ENCODE measurements at places on chromosomes 5 and 9.

- peak; percentile 43 for DNase-seq
Observed at GRCh38 chr9:69874301-69875060, 53.9 kb downstream of the CFAP95 start.

DNA sequence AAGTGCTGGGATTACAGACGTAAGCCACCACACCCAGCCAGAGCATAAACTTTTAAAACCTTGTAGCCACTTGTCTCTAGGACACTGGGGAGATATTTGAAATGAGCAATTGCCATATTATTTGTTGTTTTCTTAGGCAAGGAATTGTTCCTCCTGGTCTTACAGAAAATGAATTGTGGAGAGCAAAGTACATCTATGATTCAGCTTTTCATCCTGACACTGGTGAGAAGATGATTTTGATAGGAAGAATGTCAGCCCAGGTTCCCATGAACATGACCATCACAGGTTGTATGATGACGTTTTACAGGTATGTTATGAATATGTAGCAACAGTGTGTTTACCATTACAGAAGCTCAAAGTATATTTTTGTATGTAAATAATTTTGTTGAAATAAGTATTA is 30.5 kb downstream of the SFXN1 start:
- no peak for DNase-seq

- peak; percentile 91 for DNase-seq
Observed at GRCh38 chr9:91777292-91777830, 172.7 kb downstream of the ROR2 start.

DNA sequence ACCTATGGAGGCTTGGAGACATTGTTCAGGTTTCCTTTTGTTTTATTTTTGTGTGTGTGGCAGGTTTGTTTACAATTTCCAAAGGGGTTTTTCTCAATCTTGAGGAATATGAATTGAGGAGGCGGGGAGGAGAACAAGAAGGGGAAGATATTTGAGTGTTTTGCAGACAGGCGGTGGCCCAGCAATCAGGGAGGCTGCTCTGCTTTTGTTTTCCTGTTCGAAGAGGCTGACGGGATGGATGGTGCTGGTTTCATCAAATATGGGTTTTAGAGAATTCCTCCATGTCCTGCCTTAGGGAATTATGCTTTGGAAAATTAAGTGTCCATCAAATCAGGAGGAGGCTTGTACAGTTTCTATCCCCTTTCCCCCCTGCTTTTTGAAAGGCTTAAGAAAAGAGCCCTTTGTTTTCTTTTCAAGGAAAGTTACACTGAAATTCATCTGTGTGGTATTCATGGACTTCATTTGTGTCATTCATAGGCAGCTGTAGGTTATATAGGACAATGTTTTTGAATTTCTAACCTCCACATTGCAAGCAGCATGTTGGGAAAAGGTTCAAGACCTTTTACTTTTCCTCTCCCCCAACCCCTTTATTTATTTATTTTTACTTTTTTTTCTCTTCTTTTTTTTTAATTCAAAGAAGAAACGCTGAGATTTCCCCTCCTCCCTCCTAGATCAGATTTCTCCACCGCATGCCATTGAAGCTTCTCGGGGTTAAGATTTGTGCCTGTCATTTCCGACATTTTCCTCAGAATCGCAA is 107.4 kb downstream of the ZNF462 start:
- no peak for DNase-seq

DNA sequence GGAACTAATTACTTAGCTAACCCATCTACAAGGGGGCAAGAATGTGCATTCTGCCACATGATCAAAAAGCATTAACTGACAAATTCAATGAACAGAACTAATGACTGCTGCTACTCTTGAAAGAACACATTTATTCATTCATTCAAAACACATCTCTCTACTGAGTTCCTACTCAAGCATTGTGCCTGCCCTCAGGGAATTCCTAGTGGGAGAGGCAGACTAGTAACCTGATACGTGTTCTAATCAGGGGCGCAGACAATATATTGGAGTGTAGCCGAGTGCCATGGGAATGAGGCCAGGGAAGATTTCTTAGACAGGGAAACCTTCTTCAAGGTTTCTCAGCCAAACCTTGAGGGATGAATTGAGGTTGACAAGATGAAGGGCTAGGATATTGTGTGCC is 56.7 kb upstream of the PAPPA start:
- no peak for DNase-seq

DNA sequence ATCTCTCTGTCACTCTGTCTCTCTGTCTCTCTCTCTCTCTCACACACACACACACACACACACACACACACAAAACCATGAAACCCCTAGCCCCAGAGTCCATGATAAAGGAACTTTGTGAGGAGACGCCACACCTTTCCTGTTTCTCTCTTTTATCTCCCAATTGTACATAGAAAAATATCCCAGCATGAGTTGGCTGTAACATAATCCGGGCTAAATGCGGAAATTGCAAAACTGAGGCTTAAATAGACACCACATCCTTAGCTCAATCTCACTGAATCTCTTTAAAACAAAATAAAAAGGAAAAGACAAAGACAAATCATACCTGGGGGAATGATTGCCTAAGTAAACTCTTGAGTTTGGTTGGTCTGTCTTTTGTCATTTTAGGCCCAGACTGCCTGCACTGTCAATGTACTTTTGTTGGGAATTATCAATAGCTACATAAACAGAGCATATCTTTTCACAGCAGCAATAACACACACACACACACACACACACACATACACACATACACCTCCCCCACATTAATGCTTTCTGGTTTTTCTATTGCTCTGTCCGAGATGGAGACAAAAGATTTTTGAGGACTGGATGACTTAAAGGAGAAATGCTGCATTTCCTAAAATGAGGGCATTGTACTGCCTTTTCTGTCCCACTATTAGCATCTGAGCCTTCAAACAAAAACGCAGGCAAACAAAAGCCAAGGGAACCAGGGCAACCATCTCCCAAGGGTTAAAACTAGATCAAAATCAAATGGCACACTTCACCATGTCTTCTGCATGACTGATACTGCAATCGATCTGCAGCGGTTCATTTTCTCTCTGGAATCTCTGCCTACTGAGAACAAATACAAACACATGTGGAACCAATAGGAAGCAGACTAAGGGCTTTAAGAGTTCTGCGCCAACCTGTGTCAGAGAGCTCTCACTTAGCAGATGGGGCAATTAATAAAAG is 321.5 kb downstream of the NFIB start:
- DNase-seq, result peak; percentile 37

DNA sequence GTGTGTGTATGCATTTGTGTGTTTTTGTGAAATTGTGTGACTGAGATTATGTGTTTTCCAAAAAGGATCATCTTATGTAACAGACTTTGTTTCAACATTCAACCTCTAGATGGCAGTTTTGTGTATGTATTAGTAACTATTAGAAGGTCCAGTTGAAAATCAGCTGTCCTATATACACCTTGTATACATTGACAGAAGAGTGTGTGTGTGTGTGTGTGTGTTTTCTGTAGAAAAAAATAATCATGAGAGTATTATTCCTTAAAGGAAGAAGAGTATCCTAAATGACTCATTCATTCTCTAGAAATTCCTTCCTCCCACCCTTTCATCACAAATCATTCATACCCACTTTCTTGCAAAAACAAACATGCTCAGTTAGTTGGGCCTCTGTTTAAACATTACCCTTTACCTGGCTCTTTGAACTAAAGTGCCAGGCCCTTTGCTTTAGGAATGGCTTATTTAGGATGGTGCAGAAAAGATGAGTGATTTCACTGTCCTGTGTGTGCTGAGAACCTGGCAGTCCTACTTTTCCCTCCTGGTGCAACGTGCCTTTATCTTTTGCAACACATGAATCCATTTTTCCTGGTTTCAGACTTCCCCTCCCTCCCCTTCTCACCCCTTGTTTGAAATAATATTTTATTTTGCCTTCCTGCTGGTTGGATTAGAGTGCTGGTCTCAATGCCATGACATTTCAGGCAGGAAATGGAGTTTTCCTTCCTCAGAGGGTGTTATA is 152.2 kb downstream of the ARHGAP26 start:
- DNase-seq, result peak; percentile 62

- DNase-seq, result no peak
Observed at GRCh38 chr5:92930057-92930456, 651.0 kb downstream of the NR2F1-AS1 start.

DNA sequence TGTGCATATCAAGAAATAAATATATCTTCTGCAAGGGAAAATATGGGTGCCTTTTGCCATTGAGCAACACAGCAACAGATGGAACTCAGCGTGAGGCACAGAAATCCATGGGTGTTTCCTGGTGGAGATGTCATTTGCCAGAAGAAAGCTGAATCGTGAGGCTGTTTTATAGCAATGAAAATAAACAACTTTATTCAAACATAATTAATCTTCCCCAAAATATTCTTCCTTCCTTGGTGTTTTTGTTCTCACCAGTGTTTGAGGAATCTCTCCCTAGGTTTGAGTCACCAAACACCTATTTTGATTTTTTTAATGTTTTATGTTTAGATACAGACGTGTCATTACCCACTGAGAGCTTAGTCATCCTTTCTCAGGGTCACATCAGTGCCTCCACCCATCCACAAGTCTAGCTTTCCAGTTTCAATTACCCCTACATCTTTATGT is 65.8 kb upstream of the PAPPA start:
- DNase-seq, result peak; percentile 88

GRCh38 chr5:114243972-114244317 is 117.9 kb upstream of the KCNN2 start:
- DNase-seq, result no peak

GRCh38 chr9:38357350-38358114 is 35.0 kb upstream of the ALDH1B1 start:
- DNase-seq, result no peak

- no peak for DNase-seq
Observed at GRCh38 chr9:8857068-8857925, 1057.7 kb upstream of the DMAC1 start.

- no peak for DNase-seq
Observed at GRCh38 chr5:32989815-32990214, 278.7 kb downstream of the NPR3 start.

Measured in fibroblast of villous mesenchyme (primary cell).